ENCODE measurements at places on chromosomes 4 and X. TPM values are rescaled to one million over a fixed set of nuclear protein-coding genes. Genes with fewer than 3 reads are reported as not detected.
A peak's percentile ranks its signal among the peaks of the same experiment; 100 is the strongest.

DNA sequence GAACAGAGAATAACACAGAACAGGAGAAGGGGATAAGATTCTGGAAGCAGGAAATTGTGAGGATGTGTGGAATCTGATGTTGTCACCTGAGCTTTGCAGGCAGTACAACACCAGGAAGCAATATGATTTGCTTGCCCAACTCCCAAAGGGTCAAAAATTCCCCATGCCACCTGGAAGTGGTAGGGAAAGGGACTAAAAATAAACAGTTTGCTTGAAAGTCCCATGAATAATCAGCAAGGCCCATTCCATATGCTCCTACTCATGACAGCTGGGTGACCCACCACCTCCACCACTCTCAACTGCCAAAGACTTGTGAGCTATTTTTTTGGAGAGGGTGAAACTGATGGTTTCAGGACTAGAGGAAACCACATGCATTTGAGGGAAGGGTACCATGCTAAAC is 168.4 kb downstream of the KCNIP4 start:
- DNase-seq, result no peak

GRCh38 chr4:118843237-118843636 is 7.3 kb upstream of the SEC24D start:
- DNase-seq, result no peak

DNA sequence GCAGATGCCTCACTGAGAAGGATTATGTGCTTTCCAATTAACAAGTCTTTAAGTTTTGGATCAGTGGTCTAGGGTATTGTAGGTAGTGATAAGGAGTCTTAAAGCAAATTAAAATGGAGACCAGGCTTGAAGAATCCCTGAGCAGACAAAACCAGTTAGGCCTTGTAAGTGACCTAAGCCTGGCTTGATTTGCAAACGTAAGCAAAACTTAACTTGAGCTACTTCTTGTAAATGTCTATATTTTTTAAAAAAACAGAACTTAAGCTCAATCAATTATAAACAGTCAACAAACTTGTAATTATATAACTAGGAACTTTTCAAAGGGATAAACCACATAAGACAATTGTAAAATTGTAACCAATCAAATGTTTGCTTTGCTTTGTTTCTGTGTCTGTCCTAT is 72.7 kb upstream of the NALF2 start:
- no peak for DNase-seq

Gene UBE2K
- 90.3 TPM for total RNA-seq

Gene GAB3
- 6.2 TPM for total RNA-seq

Gene C4orf54
- total RNA-seq, result not detected

DNA sequence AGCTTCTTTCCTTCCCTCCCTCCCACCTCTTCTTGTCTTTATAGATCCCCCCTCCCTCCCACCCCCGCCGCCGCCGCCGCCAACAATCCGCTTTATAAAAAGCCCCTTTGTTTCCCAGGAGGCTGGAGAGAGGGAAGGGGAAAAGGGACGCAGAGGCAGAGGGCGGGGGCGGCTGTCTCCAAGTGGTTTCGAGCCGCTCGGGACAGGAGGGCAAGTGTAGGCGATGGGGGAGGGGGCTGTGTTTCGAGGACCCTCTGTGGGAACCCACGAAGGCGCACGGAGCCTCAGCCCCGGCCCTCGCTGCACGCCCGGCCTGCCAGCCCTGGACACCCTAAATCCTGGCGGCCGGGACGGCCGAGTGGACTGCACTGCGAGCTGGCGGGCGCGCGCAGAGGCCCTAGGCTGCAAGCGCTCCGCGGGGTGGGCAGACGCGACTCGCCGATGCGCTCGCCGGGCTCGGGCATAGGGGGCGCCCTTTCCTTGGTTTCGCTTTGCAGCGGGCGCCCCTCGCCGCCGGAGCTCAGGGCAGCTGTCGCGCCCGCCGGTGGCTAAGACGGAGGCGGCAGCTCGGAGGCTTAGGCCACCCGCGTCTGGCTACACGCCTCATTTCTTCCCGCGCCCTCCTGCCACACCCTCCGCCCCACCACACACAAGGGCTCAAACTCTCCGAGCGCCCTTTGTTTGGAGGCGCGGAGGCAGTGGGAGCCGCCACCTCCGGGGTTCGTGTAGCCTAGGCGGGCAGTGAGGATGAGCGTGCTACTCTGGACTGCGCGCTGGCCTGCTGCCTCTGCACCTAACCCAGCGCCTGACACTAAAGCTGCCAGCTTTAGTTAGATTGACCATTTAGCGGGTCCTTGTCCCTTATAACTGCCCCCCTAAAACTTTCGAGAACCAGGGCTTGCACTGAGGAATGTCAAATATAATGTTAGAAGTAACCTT is 2.2 kb downstream of the MAMLD1 start:
- DNase-seq, result peak; percentile 62

DNA sequence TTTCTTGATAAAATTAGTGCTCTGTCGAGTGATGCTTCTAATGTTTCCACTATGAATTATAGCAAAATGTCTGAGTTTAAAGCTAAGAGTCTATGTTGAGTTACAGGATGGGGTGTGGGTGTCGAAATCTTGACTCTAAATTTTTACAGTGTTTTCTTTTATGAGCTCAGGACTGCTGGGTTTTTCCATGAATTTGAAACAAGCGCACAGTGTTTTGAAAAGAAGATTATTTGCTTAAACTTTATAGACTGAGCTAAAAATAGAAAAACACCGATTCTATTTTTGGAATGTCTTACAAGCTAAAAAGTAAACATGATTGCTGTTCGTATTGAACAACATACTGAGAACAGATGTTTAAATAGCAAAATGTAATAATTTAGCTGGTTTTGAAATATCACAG is 7.5 kb downstream of the PTTG2 start:
- DNase-seq, result no peak

DNA sequence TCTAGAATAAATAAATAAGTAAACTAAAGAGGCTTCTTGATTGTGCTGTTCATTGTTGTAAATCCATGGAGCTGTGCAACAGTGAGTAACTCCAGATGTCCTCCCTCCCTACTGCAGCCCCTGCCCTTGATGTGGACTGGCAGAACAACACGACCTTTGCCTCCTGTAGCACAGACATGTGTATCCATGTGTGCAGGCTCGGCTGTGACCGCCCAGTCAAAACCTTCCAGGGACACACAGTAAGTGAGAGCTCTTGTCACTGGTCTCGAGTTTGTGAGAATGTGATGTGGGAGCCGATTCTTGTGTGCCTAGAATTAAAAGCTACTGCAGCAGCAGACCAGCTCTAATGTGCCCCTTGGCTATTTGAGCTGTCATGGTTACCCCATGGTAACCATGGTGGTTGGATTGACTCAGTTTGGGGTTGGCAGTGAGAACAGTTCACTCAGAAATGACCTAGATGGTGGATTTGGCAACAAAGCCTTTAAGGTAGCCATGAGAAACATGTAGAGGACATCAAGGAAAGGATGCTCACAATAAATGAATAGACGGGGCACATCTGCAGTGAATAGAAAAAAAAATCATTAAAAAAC is 60.7 kb downstream of the GPR143 start:
- DNase-seq, result no peak

Gene ANOS1
- 0.55 TPM for total RNA-seq

- DNase-seq, result no peak
Measured at GRCh38 chrX:16700734-16701133, 11.7 kb downstream of the CTPS2 start.
